ENCODE measurements at places on chromosomes 2 and 18.

GRCh38 chr2:205287316-205287715 lies 395.0 kb upstream of the NRP2 start:
- no peak for DNase-seq

GRCh38 chr2:40243581-40244187 lies 208.2 kb downstream of the SLC8A1 start:
- DNase-seq: no peak

DNA sequence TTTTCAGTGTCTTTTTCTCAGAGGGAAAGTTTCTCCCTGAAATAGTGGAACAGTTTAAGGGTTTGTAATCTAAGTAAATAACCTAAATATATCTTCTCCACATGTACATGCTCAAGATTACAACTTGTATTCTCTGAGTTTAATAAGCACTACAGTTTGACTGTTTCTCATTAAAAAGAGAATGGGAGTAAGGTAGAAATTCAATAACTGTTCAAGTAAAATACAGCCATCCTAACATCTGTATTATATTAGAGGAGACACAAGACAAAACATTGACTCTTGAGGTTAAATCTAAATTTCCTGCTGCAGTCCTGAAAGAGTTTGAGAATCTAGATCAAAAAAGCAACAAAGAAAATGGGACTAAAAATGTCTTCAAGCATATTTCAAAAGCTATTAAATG lies 73.0 kb upstream of the ZNF397 start:
- DNase-seq: no peak

DNA sequence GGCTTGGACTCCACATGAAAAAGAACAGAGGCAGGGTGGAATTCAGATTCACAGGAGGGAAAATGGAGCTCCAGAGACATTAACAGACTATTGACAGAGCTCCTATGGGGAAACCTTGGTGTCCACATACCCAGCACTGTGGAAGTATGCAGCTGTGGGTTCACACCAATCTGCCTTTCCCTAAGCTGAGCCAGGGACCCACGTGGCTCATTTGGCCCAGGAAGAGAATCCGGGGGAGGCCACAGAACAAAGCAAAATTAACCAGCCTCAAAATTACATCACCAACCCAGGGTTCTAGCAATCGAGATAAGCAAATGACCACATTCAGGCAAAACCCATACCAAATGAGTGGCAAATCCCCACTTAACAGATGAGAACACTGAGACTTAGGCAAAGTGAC lies 105.8 kb upstream of the TWIST2 start:
- no peak for DNase-seq

- DNase-seq: no peak
Observed at GRCh38 chr18:29076645-29077044, 899.7 kb upstream of the CDH2 start.

DNA sequence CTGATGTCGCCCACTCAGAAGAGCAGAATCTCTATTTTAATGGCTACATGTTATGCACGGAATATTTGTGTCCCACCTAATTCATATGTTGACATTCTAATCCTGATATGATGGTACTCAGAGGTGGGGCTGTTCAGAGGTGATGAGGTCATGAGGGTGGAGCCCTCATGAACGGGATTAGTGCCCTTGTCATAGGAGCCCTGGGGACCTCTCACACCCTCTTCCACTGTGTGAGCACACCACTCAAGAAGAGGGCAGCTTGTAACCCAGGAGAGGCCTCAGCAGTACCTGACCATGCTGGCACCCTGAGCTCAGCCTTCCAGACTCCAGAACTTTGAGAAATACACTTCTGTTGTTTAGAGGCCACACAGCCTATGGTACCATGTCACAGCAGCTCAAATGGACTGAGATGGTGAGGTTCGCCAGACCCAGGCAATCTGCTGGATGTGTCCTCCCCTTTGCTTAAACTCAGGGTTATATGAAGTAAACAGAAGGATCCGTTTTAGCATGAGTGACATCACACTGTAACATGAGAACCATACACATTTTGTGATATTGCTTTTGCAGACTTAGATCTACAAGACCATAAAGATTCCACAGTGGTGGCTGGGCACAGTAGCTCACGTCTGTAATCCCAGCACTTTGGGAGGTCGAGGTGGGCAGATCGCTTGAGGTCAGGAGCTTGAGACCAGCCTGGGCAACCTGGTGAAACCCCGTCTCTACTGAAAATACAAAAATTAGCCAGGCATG lies 48.7 kb downstream of the ATOH8 start:
- no peak for DNase-seq

- no peak for DNase-seq
Observed at GRCh38 chr2:61463769-61464475, 7.0 kb downstream of the USP34 start.
